ENCODE measurements at places on chromosomes 12 and 14.

DNA sequence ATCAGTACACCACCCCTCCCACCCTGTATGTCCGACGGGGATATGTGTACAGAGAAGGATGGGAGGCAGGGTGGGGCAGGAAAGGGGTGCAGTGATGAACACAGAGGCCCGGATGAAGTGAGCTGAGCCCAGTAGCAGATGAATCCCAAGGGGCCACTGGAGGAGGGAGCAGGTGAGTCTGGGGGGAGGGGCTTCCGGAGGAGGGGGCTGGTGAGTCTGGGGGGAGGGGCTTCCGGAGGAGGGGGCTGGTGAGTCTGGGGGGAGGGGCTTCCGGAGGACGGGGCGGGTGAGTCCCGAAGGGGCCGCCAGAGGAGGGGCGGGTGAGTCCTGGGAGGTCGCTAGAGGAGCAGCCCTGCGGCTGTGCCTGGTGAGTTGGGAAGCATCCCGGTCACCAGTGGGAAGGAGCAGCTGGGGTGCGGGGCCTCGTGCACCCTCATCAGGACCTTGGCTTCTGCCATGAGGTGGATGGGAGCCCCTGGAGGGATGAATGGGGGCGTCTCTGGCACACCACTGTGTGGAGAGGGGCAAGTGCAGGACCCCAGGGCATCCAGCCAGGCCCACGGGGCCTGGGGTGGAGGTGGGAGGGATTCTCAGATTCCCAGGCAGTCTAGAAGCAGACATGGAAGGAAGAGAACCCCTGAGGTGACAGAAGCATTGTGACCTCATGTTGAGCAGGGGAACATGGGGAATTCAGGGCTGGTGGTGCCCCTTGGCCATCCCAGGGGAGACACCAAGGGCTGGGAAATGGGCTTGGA is 14.0 kb downstream of the BEGAIN start:
- no peak for DNase-seq

- no peak for DNase-seq
Observed at GRCh38 chr12:58533652-58534051, 386.7 kb downstream of the LRIG3 start.

GRCh38 chr12:80352474-80352873 is 91.6 kb upstream of the PTPRQ start:
- no peak for DNase-seq

- DNase-seq, result no peak
Observed at GRCh38 chr12:75893765-75894164, 137.8 kb downstream of the PHLDA1 start.

DNA sequence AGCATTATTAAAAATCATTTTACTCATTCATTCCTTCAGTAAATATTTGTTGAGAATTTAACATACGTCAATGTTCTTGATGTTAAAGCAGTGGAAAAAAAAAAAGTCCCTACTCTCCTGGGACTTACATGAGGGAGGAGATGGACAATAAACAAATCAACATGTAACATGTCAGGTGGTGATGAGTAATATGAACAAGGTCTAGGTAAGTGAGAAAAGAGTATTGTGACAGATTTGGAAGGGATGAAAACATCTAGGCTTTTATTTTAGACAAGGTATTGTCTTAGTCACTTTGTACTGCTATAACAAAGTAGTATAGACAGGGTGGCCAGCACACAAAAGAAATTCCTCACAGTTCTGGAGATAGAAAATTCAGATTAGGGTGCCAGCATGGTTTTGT is 167.2 kb downstream of the FSCB start:
- no peak for DNase-seq

GRCh38 chr12:26297396-26298070 is 102.2 kb downstream of the SSPN start:
- no peak for DNase-seq

DNA sequence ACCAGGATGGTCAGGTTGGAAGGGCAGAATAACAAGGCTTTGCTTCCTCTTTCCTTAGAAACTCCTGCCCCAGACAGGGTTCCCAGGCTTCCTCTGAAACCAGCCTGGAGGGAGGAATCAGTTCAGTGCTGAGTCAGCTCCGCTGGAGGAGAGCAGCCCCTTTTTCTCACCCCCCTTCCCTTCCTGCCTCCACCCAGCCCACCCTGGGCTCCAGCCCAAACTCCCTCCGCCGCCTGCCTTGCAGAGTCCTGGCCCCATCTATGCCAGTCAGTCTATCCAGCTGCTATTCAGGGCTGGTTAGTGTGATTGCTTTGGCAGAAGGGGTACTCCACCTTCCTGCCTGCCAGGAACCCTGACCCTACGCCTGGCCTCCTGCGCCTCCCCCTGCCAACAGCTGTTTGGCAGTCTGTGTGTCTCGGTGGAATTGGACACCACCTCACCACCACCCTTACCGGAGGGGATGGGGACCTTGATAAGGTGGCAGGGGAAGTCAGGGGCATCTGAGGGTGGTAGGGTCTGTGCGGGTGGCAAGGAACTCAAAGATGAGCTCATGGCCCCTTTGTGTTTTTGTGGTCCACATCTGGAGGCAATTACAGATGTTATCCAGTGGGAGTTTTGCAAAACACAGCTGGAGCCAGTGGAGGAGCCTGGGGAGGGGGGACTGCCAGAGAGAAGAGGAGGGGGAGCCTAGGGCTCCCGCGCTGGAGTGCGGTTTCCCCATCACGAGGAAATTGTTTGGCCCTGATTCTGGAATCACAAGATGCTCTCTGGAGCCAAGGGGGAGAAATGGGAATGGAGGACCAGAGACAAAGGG is 12.2 kb downstream of the MMP14 start:
- DNase-seq, result peak; percentile 27

GRCh38 chr12:116563262-116563661 is 4.1 kb downstream of the MAP1LC3B2 start:
- no peak for DNase-seq

DNA sequence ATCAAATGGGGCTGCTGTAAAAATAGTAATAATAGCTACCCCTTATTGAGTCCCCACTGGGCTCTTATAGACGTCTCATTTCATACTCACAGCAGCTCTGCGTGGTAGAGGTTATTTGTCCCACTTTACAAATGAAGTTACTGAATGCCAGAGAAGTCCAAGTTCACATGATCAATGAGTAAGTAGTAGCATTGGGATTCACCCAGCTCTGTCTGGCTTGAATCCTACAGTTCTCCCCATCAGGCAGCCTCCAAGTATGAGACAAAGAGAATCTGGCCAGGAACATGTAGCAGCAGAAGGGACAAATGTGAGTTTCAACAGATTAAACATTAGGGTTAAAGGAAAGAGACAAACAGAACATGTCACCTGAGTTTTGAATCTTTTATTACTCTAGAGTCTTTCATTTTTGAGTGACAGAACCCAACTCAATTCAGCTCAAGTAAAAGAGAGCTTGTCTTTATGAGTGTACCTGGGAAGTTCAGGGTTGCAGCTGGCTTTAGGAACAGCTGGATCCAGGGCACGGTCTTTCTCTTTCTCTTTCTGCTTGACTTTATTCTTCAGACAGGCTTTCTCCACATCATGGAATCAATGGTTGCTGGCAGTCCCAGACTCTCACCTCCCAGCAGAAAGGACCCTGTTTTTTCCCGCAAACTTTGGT is 64.1 kb upstream of the JDP2 start:
- no peak for DNase-seq

GRCh38 chr14:73784181-73784987 is 67.2 kb upstream of the PTGR2 start:
- peak; percentile 61 for DNase-seq

DNA sequence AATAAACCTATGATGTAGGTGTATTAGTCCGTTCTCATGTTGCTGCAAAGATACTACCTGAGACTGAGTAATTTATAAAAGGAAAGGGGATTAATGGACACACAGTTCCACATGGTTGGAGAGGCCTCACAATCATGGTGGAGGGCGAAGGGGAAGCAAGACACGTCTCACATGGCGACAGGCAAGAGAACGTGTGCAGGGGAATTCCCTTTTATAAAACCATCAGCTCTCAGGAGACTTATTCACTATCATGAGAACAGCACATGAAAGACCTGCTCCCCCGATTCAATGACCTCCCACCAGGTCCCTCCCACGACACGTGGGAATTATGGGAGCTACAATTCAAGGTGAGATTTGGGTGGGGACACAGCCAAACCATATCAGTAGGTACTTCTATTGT is 58.7 kb upstream of the DICER1 start:
- no peak for DNase-seq

- DNase-seq, result no peak
Observed at GRCh38 chr14:72017290-72017689, 85.1 kb downstream of the RGS6 start.

DNA sequence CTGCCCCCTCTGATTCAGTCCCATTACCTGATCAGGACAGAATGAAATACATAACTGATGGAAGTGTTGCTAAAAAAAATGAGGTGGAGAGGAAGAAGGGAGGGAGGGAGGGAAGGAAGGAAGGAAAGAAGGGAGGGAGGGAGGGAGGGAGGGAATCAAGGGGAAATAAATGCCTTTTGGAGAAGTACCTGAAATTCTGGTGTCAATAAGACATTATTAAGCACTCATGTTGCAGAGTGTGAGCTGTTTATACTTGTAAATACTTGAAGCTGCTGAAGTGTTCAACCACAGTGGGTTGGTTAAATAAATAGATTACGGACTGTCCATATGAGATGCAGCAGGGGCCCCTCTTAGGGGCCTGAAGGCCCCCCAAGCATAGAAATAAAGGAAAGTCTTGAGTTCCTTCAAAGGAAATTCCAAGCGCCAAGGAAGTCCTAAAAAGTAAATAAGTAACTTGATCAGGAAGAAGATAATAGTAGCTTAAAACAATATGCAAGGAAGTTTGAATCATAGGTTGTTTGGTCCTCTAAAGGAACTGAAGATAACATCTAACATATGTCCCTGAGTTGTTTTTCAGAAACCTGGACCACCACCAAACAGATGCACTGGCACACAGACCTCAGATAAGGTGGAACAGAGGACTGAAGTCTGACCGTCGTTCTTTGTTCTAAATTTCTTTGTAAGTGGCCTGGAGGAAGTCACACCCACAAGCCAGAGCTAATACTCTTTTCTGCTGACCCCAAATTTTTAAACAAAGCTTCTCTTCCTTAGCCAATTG is 110.8 kb downstream of the SEC23A start:
- DNase-seq, result no peak

DNA sequence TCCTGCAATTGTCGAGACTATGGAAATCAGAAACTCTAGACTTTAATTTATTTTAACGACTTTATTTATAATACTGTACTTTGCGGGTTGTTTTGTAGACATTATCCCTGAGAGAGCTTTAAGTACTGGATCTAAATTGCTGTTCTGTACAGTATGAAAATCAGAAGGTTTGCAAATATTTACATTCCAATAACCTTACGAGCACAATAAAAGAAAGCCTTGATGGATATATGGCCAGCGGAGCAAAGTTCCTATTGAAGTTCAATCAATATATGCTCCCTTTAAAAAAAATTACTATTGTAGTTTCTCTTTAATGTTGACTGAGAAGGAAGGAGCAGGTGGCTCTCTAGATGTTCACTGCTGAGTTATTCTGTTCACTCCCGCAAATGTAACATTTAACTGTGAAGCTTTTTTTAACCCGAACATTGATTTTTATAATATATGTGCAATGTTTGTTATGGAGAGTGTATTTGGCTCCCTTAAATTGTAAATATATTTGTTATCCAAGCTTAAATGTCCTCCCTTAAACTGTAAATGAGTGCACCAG is 235.3 kb downstream of the PLCZ1 start:
- no peak for DNase-seq

DNA sequence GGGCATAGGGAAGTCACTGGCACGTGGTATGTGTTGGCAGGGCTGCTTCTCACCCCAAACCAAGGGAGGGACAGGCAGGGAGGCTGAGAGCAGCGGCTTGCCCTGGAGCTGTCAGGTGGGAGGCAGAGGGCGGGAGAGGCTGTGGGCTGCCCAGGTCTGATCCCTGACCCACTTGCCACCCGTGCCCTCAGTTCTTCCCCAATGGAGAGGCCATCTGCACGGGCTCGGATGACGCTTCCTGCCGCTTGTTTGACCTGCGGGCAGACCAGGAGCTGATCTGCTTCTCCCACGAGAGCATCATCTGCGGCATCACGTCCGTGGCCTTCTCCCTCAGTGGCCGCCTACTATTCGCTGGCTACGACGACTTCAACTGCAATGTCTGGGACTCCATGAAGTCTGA is 4.7 kb downstream of the GNB3 start:
- no peak for DNase-seq

- no peak for DNase-seq
Observed at GRCh38 chr12:106315523-106315922, 13.0 kb downstream of the TCP11L2 start.

- DNase-seq, result no peak
Observed at GRCh38 chr12:44519931-44520330, 356.2 kb downstream of the NELL2 start.

- DNase-seq, result no peak
Observed at GRCh38 chr12:120677765-120678473, 9.0 kb upstream of the MLEC start.

GRCh38 chr12:118727196-118727978 is 254.0 kb upstream of the SRRM4 start:
- DNase-seq, result no peak

DNA sequence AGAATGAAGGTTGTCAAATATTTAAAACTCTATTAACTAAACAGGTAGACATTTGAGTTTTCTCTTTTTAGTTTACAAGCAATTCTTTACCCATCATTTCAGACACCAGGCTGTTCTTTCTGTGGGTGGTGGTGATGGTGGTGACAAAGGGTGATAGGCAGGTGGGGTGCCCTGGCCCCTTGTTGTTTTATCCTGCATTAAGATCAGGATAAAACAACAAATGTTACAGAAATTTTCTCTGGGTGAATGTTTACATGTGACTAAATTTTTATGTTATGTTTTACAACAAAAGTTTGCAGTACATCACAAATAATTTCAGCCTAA is 85.9 kb upstream of the MDM1 start:
- no peak for DNase-seq

Data from KBM-7 (cell line).